ENCODE measurements at places on chromosomes 6 and 20.

DNA sequence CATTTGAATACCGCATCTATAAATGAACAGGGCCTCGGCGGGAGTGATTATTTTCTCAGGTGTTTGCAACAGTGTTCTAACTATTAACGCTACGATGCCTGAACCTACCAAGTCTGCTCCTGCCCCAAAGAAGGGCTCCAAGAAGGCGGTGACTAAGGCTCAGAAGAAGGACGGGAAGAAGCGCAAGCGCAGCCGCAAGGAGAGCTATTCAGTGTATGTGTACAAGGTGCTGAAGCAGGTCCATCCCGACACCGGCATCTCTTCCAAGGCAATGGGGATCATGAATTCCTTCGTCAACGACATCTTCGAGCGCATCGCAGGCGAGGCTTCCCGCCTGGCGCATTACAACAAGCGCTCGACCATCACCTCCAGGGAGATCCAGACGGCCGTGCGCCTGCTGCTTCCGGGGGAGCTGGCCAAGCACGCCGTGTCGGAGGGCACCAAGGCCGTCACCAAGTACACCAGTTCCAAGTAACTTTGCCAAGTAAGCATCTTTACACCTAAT is 70.9 kb downstream of the HFE start:
- DNase-seq: peak; percentile 95

- no peak for DNase-seq
Measured at GRCh38 chr6:169005166-169005565, 248.5 kb downstream of the THBS2 start.

- no peak for DNase-seq
Measured at GRCh38 chr20:42378826-42379225, 760.6 kb upstream of the CHD6 start.

- DNase-seq: no peak
Measured at GRCh38 chr20:4326195-4327065, 311.1 kb upstream of the RNF24 start.

DNA sequence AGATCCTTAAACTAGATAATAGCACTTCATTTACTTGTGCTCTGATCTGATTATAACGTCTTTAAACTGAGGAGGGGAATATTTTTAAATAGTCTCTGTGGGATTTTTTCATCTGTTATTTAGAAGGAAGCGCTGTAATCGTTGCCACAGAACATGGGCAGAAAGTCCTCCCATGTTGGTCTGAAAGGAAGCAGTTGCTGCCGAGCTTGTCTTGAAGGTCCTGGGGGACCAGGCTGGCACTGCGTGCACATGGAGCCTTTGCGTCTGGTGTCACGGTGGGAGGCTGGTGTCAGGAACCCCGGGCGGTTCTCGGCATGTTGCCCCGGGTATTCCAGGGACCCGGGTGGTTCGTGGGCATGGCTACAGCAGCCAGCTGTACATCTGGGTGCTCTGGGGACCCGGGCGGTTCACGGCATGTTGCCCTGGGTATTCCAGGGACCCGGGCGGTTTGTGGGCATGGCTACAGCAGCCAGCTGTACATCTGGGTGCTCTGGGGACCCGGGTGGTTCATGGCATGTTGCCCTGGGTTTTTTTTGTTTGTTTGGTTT is 11.5 kb downstream of the TPD52L2 start:
- no peak for DNase-seq

- DNase-seq: no peak
Measured at GRCh38 chr20:44209686-44210405, 725 bp downstream of the OSER1 start.

DNA sequence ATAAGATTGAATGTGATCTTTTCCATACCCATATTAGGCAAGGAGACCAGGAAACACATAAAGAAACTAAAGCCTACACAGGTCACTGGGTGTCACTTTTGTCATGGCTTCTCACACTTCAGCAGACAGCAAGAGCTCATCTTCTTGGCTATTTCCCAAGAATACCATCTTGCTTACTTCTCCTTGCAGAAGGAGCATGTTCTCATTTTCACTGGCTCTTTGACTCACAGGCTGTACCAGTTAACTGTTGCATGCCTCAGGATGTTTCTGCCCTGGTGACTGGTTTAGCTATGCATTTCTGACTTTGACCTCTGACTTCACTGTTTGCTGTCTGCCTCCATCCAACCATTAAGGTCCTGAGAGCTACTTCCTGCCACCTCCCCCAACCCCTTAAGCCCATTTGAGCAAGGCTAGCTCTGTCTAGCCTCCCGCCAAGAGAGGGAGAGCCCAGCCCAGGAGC is 40.3 kb upstream of the OGFRL1 start:
- DNase-seq: no peak

DNA sequence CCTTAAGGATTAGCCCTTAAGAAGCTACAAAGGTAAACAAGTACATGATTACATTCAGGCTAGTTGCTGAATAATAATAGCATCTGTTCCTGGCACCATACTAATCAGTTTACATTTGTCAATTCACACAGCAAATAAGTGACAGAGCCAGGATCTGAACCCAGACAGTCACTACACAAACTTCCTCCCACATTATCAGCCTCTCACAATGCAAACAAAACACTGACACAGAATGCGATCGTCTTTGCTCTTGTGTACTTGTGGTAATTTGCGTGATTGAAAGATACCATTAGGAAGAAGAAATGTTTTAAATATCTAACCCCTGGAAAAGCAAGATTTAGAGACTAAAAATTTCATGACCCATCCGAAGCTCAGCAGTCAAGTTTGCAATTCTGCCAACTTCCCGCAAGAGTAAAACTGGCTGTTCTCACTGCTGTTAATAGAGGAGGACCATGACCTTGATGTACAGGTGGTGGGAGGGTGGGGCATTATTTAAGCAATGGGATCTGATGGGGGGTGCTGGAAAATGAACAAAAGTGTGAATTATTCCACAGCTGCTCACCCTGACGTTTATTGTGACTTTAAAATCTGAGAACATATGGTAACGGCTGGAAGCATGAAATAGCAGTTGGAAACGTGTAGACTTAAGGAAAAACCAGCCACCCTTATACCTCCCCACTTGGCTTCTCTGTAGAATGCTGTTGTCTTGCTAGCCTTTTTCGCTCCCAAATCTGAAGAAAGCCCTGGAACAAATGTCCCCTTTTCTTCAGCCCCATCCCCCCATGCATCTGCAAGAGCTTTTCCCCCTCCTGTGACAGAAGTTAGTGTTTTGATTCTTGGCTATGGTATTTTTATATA is 95.3 kb upstream of the ARMC2 start:
- no peak for DNase-seq

- DNase-seq: no peak
Measured at GRCh38 chr6:7703148-7703680, 22.7 kb upstream of the BMP6 start.

DNA sequence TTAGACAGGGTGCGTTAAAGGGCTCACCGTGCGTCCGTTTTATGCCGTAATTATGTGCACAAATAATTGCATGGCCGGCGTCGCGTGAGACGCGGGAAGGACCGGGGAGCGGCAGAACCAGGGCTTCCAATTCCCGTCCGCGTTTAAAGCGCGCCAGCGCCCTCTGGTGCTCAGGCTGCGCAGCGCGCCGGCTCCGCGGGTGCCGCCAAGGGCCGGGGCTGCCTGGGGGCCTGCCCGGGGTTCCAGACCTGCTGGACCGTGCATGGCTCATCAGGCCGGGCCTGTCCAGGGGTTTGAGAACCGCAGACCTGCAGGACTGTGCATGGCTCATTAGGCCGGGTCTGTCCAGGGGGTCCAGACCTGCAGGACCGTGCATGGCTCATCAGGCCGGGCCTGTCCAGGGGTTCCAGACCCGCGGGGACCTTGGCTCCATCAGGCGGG is 369.0 kb downstream of the THBS2 start:
- peak; percentile 92 for DNase-seq

DNA sequence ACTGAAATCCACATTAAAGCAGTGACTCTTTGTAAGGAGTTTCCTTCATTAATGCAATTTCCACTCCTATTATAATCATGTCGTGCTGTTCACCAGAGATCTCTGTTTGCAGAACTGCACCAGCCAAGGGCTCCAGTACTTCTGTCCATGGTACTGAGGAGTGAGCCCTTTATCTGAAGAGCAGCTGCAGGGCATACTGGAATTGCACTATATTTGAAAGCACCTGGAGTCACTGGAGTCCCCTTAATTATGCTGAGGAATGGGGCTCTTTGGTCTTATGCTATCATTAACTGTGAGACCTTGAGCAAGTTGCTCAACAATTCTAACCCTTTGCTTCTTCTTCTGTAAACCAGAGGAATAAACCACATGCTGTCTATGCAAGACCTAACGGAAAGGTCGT is 61.7 kb upstream of the NUP153 start:
- DNase-seq: no peak

GRCh38 chr6:142570221-142570671 is 268.4 kb downstream of the ADGRG6 start:
- DNase-seq: no peak

DNA sequence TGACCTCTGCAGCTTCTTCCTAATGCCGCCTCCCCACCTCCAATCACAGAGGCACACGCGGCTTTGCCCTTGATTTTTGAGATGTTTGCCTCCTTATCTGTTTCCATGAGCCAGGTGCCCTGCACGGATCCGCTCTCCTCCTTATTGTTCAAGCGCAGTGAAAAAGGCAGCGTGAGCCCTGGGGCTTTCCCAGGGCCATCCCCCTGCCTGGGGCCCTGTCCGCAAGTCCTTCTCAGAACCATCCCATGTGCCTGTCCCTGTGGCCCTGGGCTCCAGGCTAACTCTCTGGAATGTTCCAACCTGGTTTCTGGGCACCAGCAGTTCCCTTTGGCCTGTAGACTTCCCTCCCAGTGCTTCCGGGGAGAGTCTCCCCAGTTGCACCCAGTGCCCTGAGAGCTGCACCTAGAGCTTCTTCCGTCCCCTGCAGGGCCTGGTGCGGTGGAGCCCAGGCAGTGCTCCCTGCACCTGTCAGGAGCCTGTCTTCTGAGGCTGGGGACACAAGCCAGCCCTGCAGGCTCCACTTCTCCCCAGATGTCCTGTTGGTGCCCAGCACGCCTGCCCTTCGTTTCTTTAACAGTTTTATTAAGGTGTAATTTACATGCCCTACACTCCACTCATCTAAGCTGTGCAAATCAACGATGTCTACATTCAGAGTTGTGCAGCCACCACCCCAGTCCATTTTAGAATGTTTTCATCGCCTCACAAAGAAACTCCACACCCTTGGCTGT is 330.3 kb downstream of the CDH4 start:
- no peak for DNase-seq

DNA sequence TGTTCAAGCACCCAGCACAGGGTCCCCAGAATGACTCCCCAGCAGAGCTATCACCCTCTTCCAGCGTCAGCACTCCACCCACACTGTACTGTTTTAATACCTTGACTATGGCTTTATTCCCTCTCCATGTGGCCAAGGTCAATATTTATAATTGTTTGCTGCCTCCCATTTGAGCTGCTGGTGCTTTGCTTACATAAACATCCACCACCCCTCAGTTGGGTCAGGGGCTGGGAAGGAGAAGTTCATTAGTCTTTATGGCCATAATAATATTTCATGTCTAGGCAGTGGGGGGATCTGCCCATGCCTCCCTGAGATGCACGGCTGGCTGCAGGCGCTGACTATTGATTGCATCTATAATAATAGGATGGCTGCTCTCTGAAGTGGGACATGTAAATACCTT is 41.8 kb upstream of the SAYSD1 start:
- no peak for DNase-seq

- DNase-seq: no peak
Measured at GRCh38 chr6:129748901-129749748, 39.1 kb upstream of the ARHGAP18 start.

GRCh38 chr6:137259349-137259748 is 40.2 kb upstream of the IFNGR1 start:
- no peak for DNase-seq

DNA sequence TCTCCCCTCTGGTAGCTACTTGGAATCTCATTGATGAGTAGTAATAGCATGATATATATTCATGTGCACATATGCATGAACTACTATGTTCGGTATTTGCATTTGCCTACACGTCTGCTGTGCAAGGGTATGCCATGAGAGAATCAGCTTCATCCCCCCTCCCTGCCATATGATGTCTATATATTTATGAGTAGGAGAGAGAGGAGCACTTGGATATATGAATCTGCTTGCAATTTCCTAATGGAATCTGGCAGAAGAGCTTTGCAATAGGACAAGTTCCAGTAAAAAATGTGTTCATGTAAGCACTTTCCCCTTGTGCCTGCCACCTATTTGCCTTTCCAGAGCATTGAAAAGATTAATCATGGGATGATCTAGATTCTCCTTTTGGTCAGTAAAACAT is 76.2 kb upstream of the BACH2 start:
- DNase-seq: no peak

- DNase-seq: no peak
Measured at GRCh38 chr6:10409731-10410206, 5.1 kb downstream of the TFAP2A start.

- DNase-seq: no peak
Measured at GRCh38 chr6:34172961-34173775, 27.3 kb upstream of the GRM4 start.

- no peak for DNase-seq
Measured at GRCh38 chr6:23174781-23175361, 605.5 kb downstream of the HDGFL1 start.

GRCh38 chr6:7532821-7533220 is 8.7 kb upstream of the DSP start:
- DNase-seq: no peak

- no peak for DNase-seq
Measured at GRCh38 chr20:63103402-63104311, 96.9 kb upstream of the BHLHE23 start.

DNA sequence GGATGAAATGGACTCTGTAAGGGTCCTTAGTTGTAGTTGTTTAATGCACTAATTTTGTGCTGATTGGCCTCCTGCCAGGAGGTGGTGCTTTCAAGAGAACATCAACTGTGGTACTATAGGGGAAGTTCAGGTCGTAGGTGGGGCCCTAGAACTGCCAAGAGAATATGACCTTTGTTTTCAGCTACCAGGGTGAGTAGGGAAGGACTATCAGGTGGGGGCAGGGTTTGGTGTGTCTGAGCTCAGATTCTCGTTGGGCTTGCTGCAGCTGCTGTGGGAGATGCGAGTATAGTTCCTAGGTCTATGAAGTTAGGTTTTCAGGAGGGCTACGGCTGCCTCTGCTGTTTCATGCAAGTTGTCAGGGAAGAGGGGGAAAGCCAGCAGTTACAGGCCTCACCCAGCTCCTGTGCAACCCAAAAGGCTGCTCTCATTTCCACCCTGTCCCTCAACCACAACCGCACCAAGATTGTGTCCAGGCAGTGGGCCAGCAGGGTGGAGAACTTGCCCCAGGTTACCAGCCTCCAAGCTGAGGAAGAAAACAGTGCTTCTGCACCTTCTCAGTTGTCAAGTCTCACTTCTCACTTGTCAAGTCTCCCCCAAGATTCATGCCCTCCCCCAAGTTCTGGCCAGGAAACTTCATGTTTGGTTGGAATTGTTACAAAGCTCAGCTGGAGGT is 626.5 kb upstream of the MAP3K7 start:
- no peak for DNase-seq

GRCh38 chr20:62212299-62212698 is 7.8 kb downstream of the HRH3 start:
- DNase-seq: no peak

DNA sequence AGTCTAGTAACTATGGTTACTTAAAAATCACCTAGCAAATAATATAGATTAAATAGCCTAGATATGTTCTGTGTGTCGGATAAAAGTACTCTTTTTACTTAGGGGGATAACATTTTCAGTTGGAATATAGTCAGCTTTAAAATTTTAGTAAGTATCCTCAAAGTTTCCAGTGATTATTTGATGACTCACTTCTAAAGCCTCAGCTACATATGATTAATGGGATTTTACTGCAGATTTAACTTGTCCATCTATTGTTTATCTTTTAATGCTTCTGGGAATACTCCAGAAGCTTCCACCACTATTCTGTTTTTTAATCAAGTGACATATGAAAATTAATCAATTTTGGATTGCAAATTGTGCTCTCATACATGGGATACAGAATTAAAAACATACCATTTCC is 8.7 kb upstream of the TENT5A start:
- no peak for DNase-seq

All from stimulated activated effector memory CD8-positive, alpha-beta T cell treated with anti-CD3 and anti-CD28 coated beads, Interleukin-12 subunit alpha, Interleukin-12 subunit beta, amount 100 ng/mL, for 72 hours (primary cell).